ENCODE measurements at places on chromosomes 2 and 18.

- peak; percentile 52 for DNase-seq
These were observed 78.2 kb downstream of the UBE2E3 start for GRCh38 chr2:181058378-181059269.

GRCh38 chr18:58288921-58289797 lies 245.1 kb downstream of the NEDD4L start:
- no peak for DNase-seq

DNA sequence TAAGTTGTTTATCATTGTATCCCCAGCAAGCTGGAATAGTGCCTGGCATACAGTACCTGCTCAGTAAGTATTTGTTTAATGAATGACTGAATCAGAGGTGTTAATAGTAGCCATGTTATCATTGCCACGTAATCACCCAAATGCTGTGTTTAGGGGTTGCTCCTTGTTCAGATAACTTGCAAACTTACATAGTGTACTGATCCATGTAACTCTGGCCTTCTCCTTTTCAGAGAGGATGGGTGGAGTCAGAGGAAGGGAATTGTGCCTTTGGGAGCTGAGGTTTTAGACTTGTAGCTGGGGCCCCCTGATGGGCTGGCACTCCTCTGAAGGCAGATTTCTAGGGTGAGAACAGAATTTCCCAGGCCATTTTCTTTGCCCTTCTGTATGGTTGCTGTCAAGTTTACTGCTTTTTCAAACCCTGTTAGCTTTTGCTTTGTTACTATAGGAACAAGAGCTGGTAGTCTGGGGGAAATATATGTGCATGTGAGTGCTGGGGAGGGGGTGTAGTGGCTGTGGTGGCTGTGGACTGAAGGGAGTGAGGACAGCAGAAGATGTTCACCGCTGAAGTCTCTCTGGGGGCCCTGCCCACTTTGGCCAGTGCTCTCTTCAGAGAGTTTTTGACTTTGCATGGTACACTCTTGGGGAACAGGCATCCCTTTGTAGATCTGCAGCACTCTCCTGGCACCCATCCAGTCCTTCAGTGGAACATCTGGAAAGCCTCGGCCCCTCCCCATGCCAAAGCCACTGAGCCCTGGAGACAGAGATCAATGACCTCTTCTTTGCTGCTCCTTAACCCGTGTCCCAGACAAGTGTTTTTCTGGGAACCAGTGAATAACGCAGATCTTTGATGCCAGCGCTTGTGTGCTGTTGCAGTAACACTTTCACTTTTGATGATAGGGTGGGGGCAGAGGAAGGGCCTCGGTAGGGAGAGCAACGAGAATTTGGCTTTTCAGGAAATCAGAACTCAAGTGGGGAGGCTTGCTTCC lies 209.0 kb downstream of the PRKCE start:
- DNase-seq: peak; percentile 34

DNA sequence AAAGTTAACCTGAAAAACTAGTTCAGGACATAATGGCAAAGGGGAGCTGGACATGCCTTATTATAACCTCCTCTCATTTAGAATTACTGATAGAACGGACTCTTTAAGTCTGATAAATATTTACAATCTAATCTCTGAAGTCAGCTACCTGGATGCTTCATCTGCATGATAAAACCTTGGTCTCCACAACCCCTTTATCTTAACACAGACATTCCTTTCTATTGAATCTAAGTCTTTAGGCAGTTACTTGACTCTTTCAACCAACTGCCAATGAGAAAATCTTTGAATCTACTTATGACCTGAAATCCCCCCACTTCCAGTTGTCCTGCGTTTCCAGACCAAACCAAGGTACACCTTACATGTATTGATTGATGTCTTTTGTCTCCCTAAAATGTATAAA lies 191.2 kb upstream of the LRRTM4 start:
- DNase-seq: no peak

- DNase-seq: no peak
These were observed 248.7 kb downstream of the ZNF385B start for GRCh38 chr2:179612591-179613298.

DNA sequence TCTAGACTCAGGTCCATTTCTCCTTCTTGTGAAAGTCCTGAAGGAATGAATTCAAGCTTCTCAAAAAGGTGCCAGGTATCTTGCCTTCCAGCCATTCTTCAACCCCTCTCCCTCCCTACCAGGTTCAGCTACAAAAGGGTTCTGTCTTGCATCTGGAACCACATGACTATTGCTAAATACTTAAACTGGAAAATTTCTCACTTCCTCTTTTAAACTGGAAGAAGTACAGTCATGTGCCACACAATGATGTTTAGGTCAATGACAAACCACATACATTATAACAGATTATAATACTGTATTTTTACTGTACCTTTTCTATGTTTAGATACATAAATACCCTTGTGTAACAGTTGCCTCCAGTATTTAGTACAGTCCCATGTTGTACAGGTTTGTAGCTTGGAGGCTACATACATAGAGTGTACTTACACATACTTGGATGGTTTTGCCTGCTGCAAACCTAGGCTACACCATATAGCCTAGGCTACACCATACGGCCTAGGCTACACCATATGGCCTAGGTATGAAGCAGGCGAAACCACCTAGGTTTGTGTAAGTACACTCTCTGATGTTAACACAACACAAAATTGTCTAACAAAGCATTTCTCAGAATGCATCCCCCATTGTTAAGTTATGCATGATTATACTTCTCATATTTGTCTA lies 142.0 kb upstream of the DNMT3A start:
- DNase-seq: no peak

GRCh38 chr2:99489761-99490622 lies at the start of gene REV1:
REV1 (minus strand) TSS chr2:99490017; CDS start chr2:99464975, 25,042 bp downstream.
- DNase-seq: peak; percentile 96

- no peak for DNase-seq
These were observed 63.2 kb upstream of the SPAG16 start for GRCh38 chr2:213220967-213221603.

- DNase-seq: no peak
These were observed 7.8 kb upstream of the POMC start for GRCh38 chr2:25176138-25176537.

- no peak for DNase-seq
These were observed 1.7 kb downstream of the MYCN start for GRCh38 chr2:15941871-15942710.

- DNase-seq: no peak
These were observed 9.1 kb upstream of the FAM124B start for GRCh38 chr2:224410946-224411561.

- DNase-seq: no peak
These were observed at the start of gene DNER for GRCh38 chr2:229714080-229714735. DNER (minus strand) TSS chr2:229714555; CDS start chr2:229714423, 132 bp downstream.

DNA sequence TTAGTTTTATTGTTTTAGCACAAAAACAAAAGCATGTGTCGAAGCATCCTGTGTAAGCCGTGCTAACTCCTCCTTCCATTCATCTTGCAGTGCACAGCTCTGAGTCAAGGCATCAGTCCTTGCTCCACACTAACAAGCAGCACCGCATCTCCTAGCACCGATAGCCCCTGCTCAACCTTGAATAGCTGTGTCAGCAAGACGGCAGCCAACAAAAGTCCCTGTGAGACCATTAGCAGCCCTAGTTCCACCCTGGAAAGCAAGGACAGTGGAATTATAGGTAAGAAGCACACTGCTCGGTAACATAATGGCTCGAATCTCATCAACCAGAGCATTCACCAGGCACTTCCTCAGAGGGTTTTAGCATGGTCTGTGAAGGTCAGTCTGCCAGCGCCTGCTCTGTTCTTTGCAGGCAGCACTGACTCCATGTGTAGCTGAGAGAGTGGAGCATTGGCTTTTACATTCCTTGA lies 136.2 kb downstream of the WDSUB1 start:
- no peak for DNase-seq

DNA sequence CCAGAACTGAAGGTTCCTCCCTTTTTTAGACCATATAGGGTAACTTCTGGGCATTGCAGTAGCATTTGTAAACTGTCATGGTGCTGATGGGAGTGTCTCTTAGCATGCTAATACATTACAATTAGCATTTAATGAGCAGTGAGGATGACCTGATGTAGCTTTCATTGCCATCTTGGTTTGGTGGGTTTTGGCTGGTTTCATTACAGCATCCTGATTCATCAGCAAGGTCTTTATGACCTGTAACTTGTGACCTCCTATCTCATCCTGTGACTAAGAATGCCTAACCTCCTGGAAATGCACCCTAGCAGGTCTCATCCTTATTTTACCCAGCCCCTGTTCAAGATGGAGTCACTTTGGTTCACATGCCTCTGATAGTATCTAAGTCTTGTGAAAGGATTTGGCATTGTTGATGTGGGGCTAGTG lies 159.0 kb downstream of the TMX3 start:
- DNase-seq: no peak

DNA sequence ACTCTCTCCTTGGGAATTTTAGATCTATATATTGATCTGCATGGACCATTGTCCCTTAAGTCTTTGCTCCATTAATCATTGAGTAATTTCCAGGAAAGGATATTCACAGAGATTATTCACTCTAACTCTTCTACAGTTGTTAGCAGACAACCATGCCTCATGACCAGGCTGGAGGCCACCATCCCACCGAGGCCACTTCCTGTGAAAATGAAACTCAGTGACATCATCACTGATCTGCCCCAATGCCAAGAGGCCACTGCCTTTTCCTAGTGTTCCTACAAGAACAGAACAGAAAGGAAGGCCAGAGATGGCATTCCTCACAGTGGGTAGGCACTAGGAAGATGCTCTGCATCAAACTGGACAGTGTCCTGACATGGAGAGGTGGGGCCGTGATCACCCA lies 161.3 kb downstream of the DTNA start:
- DNase-seq: no peak

DNA sequence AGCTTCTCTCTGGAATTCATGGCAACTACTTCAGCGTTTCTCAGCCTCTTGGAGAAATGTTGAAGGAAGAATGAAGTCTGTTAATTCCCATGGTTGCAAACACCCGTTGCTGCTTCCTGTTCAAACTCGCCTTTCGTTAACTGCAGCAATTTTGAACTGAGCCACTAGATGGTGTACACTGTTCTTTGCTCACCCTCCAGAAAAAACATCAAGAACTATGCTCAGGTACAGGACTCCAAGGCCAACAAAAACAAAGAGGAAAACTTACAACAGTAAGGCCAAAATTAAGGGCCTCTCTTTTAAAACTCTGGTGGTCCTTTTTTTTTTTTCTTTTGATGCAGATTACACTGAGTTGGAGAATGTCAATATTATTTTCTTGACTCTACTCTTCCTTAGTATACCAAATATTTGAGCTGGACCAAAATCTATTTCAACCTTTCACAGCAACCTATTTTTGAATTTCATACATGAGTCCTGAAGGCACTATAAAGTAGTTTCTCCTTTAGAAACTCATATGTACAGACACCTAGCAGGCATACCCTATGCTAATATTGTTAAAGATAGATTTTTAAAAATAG lies 58.2 kb downstream of the KLHL14 start:
- no peak for DNase-seq

GRCh38 chr2:9139491-9140443 lies 66.8 kb upstream of the ASAP2 start:
- DNase-seq: peak; percentile 56

DNA sequence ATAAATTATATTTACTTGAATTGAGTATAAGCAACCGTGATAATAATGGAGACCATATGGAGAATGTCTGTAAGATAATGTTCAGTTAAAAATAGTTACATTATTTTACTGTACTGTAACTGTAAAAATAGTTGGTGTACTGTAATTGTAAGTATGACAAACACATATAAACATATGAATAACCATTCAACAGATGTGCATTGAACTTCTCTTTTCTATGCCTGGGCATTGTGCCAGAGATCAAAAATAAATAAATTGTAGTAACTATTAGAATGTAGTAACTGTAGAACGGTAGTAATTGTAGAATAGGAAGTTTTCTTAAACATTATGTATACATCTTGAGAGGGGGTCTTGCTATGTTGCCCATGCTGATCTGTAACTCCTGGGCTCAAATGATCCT lies 287.4 kb upstream of the EPAS1 start:
- DNase-seq: no peak

GRCh38 chr2:106334802-106335201 lies 133.4 kb downstream of the RGPD3 start:
- no peak for DNase-seq

DNA sequence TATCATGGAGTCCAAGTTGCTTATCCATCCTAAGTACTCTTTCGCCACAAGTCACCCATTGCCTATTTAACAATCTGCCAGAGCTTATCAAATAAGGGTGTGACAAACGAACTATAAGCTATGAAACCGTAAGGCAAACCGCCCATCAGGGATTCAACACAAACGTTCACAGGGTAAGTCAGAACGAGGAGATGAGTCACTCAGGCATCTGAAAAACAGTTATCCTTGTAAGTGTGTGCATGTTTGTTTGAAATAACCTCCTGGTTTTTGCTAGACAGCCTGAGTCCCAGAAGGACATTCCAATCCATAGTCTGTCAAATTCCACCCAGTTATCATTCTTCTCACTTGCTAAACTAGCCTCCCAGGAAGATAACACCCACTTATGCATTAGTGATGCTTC lies 299.1 kb downstream of the PAX3 start:
- no peak for DNase-seq

DNA sequence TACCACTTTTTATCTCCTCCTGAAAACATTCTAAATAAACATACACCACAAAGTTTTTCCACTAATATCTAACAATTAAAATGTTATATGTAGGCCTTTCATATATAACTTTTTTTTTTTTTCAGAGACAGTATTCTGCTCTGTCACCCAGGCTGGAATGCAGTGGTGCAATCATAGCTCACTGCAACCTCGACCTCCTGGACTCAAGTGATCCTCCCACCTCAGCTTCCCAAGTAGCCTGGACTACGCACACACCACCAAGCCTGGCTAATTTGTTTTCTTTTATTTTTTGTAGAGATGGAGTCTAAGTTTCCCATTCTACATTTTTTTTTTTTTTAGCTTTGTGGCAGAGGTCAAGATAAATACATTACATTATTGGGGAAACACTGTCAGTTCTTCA lies 1612.6 kb upstream of the NXPH2 start:
- no peak for DNase-seq

DNA sequence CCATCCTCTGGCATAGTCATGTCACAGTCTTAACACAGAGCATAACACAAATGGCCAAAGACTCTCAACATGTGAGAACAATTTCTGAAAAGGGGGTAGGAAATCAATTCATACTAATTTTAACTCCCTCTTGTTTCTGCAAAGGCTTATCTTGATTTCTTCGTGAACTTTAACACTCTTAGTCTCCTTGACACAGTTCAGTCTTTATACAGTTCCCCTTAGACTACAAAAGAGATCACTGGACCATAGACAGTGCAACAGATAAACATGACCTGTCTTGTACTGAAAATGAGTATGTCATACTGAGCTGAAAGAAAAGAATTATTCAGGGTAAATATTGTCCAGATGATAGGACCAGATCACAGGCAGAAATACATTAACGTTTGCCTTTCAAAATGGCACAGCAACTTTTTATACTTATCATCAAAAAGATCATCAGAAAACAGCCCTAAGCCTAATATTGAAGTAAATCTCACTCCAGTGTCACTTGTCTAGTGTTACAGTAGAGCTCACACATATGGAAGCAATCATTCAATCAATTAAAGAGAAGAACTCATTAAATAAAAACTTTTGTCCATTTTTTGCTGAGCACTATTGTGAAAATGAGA lies 56.4 kb upstream of the VRK2 start:
- DNase-seq: no peak
